Activated CD8-positive, alpha-beta memory T cell treated with anti-CD3 and anti-CD28 coated beads, Interleukin-2, amount 50 U/mL, for 4 hours (primary cell): ENCODE measurements at places on chromosomes 16 and 17.

GRCh38 chr16:52925143-52925542, 127.6 kb downstream of the CHD9NB start:
- DNase-seq, result no peak

- no peak for DNase-seq
These were observed 22.4 kb downstream of the SLC7A5 start for GRCh38 chr16:87846705-87847466.

DNA sequence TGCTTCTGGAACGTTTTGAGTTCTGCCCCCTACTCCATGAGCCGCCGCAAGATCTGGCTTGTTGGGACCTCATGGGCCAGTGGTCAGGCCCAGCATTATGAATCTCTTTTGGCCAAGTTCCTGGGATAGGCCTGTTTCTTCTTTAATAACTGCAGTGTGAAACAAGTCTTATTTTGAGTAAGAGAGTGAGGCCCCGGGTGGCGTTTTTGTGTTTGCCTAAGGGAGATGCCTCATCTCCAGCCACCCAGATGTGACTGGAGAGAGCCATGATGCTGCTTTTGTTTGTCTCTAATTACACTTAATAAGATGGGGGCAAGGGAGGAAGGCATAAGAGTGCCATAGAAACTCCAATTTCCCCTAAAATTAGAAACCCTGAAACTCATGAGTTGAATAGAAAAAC, 39.8 kb downstream of the KSR1 start:
- DNase-seq, result no peak

DNA sequence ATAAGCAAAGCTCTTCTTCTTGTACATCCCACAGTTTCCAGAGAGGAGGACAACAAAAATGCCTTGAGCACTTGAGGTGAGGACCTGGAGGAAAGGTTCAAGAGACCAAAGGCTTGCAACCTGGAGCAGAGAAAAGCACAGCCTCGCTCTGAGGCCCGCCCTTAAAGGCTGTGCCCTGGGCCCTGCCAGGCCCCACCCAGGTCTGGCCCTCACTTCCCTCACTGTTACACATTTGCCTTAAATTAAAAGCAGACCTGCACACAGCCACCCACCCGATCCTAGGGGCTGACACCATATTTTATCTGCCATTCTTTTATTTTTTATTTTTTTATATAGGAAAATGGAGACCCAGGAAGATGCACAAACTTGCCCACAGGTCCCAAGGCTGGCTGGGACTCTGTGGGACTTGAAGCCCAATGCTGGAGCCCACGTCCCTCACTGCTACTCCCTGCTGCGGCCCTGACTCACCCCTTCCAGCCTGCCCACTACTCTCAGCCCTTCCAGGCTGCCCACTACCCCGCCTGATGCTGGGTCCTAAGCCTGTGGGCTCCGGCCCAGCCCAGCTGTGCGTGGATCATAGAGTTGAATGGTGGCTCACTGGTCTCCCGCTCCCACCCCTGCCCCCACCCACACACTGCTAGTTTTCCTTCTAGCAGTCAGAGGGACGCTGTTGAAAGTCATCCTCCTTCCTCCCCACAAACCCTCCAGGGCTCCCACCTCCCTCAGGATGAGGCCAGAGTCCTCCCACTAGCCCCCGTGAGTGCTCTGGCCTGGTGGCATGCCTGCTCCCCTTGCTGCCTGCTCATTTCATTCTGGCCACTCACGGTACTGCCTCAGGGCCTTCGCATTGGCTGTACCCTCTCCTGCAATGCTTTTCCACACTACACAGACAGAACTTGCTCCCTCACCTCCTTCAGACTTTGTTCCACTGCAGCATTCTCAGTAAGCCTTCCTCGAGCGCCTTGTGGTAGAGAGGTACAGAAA, 77.6 kb upstream of the MED9 start:
- no peak for DNase-seq

DNA sequence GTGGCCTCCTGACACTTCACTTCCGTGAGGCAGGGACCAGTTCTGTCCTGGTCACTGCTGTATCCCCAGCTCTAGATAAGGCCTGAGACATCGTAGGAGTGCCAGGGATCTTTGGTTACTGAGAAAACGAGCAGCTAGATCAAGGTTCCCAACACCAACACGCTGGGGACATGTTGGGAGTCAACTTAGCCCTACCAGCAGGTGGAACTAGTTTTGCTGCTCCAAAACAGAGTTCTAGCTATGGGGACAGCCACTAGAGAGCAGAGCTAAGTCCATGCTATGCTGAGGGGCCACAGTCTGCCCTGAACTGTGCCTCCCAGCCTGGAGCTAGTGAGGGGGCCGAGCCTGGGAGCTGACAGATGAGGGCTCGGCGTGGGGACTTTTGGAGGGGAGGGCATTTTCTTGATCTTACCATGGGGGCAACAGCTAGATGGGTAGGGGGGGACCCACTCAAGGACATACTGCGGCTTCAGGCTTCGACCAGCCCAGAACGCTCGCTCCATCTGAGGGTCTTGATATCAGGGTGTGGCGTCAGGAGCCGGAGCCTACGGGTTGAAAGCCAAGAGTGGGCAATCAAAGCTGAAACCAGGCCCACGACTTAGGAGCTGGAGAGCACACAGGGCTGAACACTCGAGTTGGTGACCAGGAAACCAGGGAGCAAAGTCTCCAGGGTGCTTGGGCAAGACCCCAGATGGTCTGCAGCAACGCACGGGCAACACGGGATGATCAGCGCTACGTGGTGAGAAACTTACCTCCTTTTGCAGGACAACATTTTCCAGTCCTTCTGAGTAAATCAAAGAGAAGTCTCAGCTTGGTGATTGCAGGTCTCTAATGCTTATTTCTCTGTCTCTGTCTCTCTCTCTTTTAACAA, 13.4 kb downstream of the SNX20 start:
- no peak for DNase-seq
